ENCODE measurements at places on chromosomes 3 and 15.

GRCh38 chr3:148054999-148055398, 642.7 kb upstream of the AGTR1 start:
- no peak overlapping the region for H3K4me3 ChIP-seq
- no peak overlapping the region for H3K27ac ChIP-seq
- H3K36me3 ChIP-seq, result no peaks in the 10 kb centered on the region

DNA sequence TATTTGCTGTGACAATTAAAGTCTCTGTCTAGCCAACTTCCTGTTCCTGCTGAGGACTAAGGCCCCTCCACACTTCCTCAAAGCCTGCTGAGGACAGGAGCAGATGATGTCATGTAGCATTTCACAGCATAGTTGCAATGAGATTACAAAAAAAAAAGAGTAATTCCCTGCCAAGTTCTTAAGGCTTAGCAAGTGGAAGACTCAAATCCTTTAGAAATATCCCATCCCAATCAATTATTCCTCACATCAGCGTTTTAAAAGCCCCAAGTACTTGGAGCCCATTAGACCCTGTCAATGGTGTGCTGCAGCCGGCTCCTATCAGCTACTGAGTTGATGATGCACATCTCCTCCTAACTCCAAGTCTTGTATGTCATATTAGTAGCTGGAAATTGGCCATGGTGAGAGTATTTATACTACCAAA, 51.7 kb downstream of the TRANK1 start:
- H3K27me3 ChIP-seq, result no peaks in the 10 kb centered on the region
- H3K27ac ChIP-seq, result no peak overlapping the region
- H3K36me3 ChIP-seq, result peaks cover 3% of the 10 kb centered on the region
- no peak overlapping the region for H3K4me3 ChIP-seq
- no peak for DNase-seq

DNA sequence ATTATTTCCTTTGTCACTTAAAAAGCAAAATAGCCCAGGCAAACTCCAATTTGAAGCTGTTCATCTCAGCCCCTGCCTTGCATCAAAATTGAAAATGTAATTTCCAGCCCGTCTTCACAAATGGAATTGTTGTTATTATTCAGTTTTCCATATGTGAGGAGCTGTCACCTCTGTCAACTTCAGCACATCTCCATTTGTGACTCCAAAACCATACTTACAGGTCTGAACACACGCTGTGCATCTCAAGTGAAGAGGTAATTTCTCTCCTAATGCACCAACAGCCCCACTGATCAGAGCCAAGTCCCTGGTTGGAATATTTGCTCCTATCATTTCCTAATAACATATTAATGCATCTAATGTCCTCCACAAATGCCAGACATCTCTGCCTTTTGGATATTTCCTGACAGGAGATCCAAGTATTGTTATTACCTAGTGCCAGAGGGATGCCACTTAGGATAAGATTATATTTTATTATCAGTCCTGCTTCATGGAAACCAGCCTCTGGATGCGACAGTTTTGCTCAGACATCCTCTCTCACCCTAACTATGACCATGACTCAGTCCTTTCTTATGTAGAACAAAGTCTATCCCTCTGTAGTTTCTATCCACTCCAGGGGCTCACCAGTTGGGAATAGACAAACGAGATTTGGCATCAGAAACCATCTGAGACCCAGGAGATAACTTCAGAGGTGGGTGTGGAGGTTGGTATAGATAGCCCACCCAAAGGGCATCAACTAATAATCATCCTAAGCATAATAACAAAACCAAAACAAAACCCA, 379.8 kb downstream of the VPS13C start:
- H3K4me1 ChIP-seq, result peaks cover 3% of the 10 kb centered on the region
- no peak overlapping the region for H3K4me3 ChIP-seq

- H3K27ac ChIP-seq, result no peak overlapping the region
- H3K27me3 ChIP-seq, result peaks cover 7% of the 10 kb centered on the region
- H3K4me3 ChIP-seq, result no peak overlapping the region
- H3K36me3 ChIP-seq, result peaks cover 29% of the 10 kb centered on the region
- H3K4me1 ChIP-seq, result peaks cover 26% of the 10 kb centered on the region
These were observed 8.8 kb downstream of the ARID3B start for GRCh38 chr15:74549816-74550215.

DNA sequence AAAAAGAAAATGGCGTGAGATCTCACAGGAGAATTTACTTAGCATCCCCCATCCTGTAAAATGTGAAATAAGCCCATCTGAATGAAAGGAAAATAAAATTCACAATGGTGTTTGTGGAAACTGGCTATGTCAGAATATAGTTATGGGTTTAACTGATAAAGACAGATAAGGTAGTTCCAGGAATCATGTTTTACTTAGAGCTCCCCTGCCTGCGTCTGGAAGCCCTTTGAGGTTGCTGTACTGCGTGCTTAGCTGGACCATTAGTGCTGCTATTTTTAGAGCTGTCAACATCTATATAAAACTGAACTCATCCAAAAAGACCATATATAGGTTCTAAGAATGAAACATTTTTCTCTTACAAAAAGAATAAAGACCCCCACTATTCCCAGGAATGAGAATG, 130.8 kb downstream of the LSAMP start:
- H3K36me3 ChIP-seq, result no peaks in the 10 kb centered on the region
- H3K4me3 ChIP-seq, result peak overlapping the region; percentile 34

GRCh38 chr15:85558848-85559247, 178.4 kb downstream of the AKAP13 start:
- peaks cover 22% of the 10 kb centered on the region for H3K4me1 ChIP-seq
- no peak for DNase-seq
- H3K36me3 ChIP-seq, result peaks cover 12% of the 10 kb centered on the region
- H3K4me3 ChIP-seq, result no peak overlapping the region

DNA sequence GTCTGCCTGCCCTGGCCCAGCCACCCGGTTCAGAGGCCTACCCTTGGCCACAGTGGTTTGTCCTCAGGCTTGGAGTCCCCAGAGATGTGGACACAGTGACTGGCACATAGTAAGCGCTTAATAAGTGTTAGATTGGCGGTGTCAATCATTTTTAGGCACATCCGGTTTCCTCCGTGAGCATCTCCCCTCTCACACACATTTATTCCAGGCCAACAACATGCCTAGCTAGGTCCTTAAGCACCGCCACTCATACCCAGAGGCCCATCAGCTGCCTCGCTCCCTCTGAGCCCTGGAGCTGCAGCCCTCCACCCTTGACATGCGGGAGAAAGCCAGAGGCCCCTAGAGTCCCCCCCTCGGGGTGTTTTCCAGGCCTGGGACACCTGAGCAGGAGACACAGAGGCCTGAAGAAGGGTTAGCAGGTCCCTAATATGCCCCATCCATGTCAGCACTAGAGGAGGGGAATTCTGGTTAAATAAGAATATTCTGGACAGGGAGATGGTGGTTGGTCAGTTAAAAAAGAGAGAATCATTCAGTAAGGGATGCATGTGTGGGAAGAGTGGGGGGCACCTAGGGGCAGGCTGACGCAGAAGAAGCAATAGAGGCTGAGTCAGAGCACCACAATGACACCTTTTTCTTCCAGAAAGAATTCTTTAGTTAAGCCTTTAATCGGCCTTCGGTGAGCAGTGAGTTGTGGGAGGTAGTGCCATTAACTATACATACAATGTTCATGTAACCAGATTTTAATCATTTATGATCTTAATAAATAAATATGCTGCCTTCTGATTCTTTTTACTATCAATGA, 22.3 kb downstream of the NR2F2 start:
- H3K4me3 ChIP-seq, result peak overlapping the region; percentile 80
- peaks cover 60% of the 10 kb centered on the region for H3K4me1 ChIP-seq
- peak overlapping the region; percentile 35 for H3K27ac ChIP-seq
- peaks cover 4% of the 10 kb centered on the region for H3K36me3 ChIP-seq
- peaks cover 70% of the 10 kb centered on the region for H3K27me3 ChIP-seq

Data from type B pancreatic cell (in vitro differentiated cells).